GM23338 (cell line): ENCODE measurements at places on chromosomes 2 and 18.

DNA sequence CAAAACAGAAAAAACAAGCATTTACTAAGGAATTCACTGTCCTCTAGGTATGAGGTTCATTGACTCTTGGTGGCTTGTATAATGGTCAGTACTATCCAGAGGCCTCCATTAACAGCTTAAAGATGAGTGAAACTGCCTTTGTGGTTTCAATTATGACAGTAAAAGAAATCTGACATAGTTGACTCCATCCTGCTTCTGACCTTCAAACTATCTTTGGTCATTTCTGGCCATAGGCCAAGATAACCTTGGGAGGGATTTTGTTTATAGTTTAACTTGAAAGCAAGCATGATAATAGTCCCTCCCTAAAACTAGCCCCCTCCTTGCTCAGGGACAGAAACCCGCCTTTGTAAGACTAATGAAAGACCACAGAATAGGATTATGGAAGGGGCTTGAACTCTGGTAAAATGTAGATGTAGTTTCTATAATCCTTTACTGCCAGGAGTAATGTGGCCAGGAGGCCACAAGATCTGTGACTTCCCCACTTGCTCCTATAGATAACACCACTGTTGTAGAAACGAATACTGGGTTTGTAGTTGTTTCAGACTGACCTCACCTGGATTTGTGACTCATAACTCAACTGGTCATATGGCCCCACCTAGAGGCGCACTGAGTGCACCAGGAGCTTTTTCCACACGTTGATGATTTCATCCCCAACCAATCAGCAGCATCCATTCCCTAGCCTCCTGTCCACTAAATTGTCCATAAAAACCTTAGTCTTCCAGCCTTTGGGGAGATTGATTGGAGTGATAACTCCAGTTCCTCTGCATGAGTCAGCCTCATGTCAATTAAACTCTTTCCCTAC, 8.6 kb upstream of the PLEKHM3 start:
- peak; percentile 82 for DNase-seq

GRCh38 chr18:12246849-12247808, 7.0 kb upstream of the CIDEA start:
- DNase-seq: peak; percentile 94

DNA sequence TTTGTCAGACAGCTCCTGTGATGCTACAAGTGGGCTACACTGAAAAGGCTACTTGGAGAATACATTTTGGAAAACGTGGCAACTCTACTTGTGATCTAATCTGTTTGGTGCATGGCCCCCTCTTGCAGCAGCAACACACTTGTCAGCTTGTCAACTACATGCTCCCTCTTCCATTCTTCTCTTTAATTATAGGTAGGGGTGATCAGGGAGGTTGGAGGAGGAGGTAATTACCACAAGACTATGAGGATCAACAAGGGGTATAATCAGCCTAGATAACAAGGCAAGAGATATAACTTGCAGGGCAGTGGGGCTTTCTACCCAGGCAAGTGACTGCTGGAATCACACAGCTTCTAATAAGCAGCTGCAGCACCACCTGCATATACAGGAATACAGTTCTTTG, 104.9 kb downstream of the ACVR1 start:
- no peak for DNase-seq

DNA sequence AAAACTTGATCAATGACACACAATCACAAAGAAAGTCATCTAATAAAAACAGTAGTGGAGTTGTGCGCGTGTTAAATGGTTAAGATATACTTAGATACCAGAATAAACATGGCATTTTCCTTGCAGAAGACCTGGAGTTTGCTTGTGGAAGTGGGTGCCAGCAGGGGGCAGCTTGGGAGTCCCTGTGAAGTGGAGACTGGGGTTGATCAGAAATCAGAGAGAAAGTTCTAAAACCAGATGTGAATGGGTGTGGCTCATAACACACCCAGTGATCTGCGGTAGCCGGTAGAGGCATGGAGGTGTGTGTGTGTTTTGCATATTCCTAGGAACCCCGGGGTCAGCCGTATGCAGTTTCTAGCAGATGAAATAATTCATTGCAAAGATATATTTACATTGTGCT, 300.1 kb upstream of the TRIB2 start:
- peak; percentile 14 for DNase-seq

GRCh38 chr2:236706288-236706687, 136.7 kb downstream of the ACKR3 start:
- DNase-seq: no peak

DNA sequence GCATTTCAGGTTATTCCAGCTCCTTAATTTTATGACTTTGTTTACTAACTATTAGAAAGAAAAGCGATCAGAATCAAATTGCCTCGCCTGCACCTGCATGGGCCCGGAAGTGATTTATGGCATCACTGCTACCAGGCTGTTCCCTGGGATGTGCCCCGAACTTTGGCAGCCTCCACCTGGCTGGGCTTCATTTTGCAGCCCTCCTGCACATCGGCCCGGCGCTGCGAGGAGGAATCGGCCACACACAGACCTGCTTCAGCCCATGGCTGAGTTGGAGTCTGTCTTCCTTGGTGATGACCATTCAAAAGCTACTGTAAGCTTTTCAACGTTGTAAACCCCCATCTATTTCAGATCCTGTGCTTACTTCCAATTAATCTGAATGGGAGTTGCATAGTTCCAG, 638.0 kb downstream of the RNF144A start:
- no peak for DNase-seq

DNA sequence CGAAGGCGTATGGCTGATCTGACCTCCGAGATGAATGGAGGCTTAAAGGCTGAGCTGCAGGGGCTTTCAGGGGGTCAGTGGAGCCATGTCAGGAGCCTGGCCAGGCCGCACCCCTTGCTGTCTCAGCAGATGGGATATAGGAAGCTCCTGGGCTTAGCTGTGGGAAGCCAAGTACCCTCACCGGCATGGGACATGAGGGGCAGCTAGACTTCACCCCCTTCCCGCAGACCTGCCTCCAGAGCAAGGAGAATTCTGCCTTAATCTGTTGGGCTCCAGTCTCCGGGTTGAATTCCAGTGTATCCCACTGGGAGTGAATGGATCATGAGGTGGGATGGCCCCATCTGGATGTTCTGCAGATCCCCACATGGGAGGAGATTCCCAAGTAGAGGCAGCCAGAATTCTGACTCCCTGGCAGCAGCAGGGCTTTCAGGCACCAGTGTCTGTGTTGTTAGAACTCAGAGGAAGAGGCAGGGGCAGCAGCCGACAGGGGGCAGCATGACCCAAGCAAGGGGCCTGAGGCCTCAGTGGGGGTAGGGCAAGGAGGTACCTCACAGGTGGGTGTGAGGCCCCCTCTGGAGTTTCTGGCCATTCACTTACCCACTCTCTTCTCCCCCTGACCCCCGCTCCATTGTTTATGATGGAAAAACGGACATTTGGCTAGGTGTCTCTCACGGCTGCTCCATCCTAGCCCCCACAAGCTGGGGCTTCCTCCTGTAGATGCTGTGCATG, 19.1 kb downstream of the CAPG start:
- peak; percentile 85 for DNase-seq

DNA sequence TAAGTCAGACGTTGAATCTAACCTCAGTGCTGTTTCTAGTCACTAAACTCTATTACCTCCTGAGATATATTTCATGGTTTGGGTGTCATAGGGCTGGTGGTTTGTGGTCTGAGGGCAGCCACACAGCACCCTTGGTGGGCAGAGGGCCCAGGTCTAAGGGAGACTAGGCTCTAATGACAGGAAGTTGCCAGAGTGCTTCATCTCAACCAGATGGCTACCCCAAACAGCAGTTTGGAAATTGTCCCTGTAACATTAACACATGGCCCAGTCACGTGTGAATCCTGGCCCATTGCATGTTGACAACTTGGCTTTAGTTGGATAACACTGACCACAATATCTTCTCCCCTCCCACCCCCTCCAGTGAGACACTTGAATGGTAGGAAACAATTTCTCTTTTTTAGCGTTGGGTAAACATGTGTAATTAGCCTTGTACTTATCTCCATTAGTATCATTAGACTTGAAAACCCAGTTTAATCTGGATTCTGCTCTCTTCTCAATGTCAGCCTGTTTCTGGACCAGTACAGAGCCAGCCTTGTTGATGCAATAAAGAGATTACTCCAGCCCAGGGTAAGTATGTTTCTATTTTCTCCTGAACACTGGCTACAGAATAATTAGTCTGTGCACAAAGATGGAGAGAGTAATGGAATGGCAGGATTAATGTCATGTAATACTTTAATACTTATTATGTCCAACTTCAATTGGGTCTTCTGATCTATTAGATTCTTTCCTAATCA, 187.8 kb upstream of the SIX3 start:
- DNase-seq: no peak

DNA sequence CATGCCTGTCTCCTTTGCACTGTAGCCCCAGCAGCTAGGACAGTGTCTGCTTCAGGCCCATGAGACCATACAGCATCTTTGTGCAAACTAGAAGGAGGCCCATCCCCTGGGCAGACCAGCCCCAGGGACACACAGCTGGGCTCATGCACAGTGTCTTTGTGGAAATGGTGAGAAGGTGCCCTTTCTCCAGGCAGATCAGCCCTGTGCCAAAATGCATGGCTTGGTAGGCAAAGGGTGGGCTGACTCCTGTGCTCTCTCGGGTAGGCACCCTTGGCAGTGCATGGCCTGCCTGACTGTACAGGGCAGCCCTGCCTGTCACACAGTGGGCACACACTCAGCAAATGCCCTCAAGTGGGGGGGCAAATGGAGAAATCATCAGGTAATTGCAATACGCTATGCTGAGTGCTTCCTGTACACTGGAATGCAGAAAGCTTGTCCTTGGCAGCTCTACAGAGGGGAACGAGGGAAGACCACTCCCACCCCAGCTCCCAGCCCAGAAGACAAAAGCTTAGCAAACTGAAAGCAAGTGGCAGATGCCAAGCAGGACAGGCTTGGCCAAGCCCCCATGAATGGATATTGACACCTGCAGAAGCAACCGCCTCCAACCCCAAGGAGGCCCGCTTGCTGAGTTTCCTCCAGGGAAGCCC, 21.6 kb downstream of the TNS1 start:
- no peak for DNase-seq
